ENCODE measurements at places on chromosomes 3 and 15. TPM values are rescaled to one million over a fixed set of nuclear protein-coding genes. Genes with fewer than 3 reads are reported as not detected.
A peak's percentile ranks its signal among the peaks of the same experiment; 100 is the strongest.

UPK1B gene
- total RNA-seq: not detected

DNA sequence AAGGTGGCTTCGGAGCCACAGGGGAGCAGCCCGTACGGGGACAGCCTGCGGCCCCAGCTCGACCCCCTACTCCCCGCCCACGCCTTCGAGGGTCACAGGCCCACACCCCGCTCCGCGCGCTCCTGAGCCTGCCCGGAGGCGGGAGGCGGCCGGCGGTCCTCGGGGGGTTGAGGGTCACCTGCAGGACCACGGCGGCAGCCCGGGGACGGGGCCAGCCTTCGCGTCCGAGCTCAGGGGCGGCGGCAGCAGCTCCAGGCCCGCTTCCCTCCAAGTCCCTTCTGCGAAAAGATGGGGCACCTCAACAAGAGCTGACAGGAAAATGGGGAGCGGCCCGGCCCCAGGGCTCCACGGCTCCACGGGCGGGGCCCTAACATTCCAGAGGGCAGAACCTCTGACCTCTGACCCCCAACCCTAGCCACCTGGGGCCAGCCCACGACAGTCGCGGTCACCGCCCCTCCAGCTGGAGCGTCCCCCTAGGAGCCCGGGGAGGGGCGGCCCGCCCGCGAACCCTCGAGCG lies 428 bp downstream of the LYSMD4 start:
- no peak for DNase-seq

DNA sequence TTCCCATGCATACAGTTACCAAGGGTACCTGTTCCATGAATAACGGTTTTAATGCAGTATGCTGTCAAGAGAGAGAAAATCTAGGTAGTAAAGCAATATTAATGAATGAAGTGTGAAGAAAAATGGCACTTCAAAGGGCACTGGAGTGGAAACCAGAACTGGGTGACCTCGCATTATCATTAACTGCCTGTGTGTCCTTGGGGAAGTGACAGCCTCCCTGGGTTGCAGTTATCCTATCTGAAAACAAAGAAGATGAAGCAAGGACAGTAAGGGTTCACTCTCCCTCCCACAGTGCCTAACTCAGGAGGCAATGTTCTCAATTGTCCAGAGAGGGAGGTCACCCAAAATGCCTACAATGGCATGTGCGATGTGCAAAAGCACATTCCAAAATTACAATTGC lies 15.1 kb downstream of the MTHFS start:
- no peak for DNase-seq

DNA sequence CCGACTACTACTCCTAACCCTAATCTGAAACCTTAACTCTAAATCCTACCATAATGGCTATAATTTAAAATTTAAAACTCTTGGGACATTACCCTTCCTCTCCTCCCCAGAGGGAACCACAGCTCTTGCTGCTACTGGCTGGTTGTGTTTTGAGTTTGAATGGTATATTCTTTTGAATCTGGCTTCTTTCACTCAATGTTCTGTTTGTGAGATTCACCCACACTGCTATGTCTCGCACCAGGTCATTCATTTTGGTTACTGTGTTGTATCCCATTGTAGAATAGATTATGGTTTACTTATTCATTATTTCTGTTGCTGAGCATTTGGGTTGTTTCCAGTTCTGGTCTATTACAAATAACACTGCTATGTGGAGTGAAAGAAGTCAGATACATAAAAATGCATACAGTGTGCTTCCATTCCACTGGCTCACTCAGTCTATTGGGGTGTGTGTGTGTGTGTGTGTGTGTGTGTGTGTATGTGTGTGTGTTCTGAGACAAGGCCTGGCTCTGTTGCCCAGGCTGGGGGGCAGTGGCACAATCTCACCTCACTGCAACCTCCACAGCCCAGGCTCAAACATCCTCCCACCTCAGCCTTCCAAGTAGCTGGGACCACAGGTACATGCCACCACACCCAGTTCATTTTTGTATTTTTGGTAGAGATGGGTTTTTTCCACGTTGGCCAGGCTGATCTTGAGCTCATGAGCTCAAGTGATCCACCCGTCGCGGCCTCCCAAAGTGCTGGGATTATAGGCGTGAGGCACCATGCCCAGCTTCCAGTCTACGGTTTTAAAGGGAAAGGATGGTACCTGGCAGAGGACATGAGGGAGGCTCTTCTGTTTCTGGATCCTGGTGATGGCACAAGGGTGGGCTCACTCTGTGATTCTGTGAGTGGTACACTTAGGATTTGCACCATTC lies 19.2 kb upstream of the SYNM start:
- DNase-seq: peak; percentile 55

- DNase-seq: no peak
These were observed 34.3 kb downstream of the TLE3 start for GRCh38 chr15:70063261-70063925.
